ENCODE measurements at places on chromosomes 7 and 10.

DNA sequence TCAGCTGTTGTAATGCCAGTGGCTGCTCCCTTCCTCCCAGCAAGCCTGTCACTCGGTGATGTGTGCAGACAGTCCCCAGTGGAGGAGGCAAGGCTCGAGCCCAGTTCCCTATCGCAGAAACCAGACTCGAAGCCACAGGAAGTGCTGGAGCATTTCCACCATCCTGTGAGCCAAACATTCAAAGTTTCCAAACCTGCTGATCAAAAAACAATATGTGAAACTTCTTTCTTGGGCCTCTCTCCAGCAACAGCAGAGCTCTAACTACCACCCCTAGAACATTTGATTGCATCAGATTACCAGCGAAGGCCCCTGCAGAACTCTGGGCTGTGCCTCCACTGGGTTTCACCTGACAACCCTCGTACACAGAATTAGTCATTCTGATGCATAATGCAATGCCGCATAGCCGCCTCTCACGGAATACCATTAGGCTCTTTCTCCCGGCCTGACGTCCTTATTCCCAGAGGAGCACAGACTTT is 94.0 kb downstream of the ELMO1 start:
- DNase-seq, result peak; percentile 13

- DNase-seq, result no peak
These were observed 34.5 kb downstream of the DNAJB6 start for GRCh38 chr7:157371296-157371695.

- peak; percentile 33 for DNase-seq
These were observed 9.5 kb downstream of the AKR1E2 start for GRCh38 chr10:4835494-4835918.

GRCh38 chr7:112108981-112109380 is 97.2 kb downstream of the DOCK4 start:
- no peak for DNase-seq

- no peak for DNase-seq
These were observed 580.5 kb downstream of the NXPH1 start for GRCh38 chr7:9013940-9014339.

DNA sequence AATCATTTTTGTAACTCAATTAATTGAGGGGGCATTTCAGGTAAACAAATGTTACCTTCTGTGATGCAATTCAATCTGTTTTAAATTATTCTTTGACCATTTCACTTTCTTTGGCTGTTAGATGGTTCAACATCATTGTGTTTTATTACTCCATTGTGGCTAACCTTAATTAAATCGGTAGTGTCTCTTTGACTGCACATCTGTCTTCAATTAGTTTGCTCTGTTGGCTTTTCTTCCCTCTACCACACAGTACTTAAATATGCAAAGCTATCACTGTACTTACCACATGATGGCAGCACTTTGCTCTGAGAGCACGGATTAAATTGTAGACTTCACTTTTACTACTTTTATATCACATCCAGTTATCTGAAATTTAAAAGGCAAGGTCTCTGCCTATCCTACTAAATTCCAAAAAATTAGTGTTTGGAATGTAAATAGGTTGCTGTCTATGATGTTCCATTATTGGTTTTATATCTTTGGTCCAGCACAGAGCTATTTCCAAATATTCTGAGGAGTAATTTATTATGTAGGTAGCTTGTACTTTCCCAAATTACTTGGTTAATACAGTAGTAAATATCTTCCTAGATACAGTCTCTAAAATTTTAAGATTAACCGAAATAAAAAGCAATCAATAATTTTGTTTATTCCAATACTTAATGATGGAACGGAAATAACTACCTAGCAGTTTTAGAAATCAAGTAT is 352.0 kb downstream of the PCLO start:
- no peak for DNase-seq

DNA sequence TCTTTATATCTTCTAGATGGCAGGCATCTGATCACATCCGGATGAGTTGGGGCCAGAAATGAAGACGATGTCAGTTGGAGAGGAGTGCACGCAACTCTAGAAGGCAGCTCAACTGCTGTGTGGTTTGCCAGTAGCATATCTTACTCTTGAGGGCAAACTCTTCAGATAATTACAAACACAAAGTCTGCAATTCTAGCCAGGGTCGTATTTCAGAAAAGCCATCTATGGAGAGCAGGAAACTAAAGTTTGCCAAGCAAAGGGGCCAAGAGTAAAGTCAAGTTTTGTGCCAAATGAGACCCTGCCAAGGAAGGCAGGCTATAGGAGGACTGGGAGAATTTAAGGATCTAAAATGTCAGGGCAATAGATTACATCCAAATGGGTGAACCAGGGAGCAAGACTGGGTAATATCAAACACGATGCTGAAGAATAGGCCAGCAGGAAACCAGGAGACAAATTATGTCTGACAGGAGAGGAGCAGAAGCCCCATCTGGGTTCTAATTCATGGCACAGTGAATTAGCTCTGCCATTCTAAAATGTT is 312.5 kb upstream of the SEMA3C start:
- no peak for DNase-seq

GRCh38 chr7:30485667-30486066 is 7.1 kb upstream of the NOD1 start:
- no peak for DNase-seq

- DNase-seq, result no peak
These were observed 25.7 kb downstream of the PNLIPRP2 start for GRCh38 chr10:116646502-116646901.
